ENCODE measurements at places on chromosomes 5 and 9. TPM values are rescaled to one million over a fixed set of nuclear protein-coding genes. Genes with fewer than 3 reads are reported as not detected.

DNA sequence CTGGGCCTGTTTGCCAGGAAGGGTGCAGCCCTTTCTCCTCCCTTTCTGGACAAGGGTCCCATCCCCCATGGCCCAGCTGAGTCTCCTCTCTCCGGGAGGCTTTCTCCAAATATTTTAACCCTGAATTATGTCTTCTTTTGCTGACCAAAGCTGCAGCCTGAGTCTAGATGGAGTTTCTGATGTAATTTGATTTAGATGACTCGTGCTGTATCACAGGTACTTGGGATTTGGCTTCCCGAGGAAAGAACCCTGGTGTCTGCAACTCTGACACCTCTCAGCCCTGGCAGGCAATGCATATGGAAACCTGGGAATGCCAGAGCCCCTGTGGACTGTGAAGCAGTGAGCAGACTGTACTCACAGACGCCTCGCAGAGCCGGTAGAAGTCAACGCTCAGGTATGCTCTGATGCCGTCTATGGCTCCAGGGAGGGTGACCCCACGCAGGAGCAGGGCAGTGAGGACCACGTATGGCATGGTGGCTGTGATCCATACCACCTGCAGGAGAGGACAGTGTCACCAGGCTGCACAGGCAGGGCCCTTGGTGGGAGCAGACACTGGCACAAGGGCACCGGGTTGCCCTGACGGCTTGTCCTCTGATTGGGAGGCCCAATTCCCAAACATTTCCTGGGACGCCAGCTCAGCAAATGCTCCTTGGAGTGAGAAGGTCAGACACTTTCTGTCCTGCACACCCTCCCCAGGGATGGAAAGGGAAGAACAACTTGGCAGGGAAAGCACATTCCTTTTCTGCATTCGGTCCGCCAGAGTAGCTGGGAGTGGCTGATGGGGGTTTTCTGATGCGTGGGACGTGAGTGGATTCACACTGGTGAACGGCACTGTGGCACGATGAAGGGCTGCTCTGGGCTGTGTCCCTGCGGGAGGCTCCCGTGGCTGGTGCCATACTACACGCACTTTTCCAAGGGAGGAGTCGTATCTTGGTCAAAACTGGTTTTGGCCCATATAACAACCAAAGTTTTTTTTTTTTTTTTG, 24.7 kb downstream of the SLC6A3 start:
- H3K36me3 ChIP-seq, result no peaks in the 10 kb centered on the region
- no peak for DNase-seq
- no peaks in the 10 kb centered on the region for H3K27me3 ChIP-seq
- no peak overlapping the region for H3K27ac ChIP-seq

DNA sequence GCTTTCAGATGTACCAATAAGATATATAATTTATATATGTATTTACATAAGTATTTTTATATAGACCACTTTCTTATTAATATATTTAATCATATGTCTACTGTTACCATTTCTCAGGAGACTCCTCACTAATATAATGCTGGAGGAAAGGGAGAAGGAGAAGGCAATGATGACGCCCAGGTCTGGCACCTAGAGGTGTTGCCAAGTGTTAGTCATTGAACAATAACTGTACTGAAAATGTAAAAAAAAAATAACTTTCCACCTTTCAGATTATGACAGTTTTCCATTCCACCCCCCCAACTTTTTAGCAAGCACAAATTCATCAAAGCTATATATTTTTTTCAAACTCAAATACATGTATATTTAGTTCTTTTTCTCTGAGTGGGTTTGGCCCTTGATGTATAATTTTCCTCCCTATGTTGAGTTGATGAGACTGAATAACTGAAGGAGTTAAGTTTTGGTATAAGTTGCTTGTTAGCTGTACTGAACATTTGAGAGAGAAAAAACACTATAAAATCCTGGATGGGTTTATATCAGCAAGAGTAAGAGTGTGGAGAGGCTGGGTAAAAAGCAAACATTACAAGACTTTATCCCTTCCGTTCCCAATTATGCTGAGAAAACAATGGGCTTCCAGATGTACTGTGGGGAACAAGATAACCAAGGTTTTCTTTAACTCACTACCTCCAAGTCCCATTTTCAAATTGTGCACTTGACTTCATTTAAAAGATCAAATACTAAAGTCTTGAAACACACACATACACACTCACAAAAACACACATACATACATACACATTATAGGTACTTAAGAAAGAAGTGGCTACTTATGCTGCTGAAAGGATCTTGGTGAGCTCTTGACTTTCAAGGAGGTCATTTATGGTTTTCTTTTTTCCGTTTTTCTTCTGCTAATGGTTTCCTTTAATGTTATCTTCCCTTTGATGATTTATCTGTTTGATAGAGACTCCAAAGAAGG, 142.8 kb upstream of the IFNE start:
- no peak for DNase-seq
- H3K4me1 ChIP-seq, result no peaks in the 10 kb centered on the region
- no peaks in the 10 kb centered on the region for H3K27me3 ChIP-seq
- no peak overlapping the region for H3K4me3 ChIP-seq

DNA sequence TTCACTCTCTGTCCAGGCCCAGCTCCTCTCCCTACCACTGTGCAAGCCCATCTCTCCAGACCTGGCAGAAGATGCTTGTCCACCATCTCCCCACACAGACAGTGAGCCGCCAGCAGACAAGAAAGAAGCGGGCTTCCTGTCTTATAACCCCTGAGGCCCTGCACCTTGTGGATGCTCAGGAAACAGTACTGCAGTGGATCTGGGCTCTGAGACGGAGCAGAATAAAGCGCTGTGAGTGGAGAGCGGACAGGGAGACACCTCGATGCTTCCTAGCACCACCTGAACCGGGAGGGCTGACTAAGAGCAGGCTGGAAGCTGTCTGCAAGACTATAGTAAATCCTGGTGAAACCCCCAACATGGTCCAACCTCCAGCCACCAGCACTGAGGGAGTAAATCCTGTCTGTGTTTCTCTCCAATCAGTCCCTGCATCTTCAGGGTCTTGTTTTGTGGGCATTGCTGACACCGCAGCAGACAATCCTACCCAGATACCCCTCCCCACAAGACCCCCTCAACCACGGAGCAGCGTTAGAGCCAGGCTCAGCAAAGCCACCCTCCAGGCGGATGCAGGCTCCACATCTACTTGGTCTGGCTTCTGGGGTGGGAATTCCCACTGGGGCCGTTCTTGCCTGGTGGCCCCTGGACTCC, 18.7 kb downstream of the ORM2 start:
- H3K27me3 ChIP-seq, result no peaks in the 10 kb centered on the region
- DNase-seq, result no peak
- no peaks in the 10 kb centered on the region for H3K36me3 ChIP-seq
- no peak overlapping the region for H3K4me3 ChIP-seq

DNA sequence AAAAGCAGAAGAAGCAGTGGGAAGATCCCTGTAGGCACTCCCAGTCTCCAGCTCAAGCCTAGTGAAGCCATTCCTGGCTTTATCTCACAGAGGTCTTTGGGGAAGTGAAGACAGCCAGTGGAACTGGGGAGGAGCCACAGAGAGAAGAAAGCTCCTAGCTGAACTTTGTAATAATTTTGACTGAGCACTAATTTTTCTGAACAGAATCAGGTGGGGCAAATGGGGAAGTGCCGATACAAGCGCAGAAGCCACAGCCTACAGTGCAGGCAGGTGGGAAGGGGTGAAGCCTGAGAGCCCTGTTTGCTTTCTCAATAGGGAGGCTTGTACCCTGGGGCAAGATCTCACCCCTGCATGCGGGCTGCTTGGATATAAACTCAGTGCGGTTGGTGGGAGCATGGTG, 48.4 kb upstream of the SNAPC3 start:
- no peaks in the 10 kb centered on the region for H3K4me1 ChIP-seq
- no peaks in the 10 kb centered on the region for H3K36me3 ChIP-seq
- H3K4me3 ChIP-seq, result no peak overlapping the region
- no peak for DNase-seq
- H3K27me3 ChIP-seq, result no peaks in the 10 kb centered on the region

- no peak overlapping the region for H3K27ac ChIP-seq
- H3K36me3 ChIP-seq, result no peaks in the 10 kb centered on the region
- peaks cover 40% of the 10 kb centered on the region for H3K4me1 ChIP-seq
These were observed 199.2 kb downstream of the ARHGEF28 start for GRCh38 chr5:73825199-73825598.

DNA sequence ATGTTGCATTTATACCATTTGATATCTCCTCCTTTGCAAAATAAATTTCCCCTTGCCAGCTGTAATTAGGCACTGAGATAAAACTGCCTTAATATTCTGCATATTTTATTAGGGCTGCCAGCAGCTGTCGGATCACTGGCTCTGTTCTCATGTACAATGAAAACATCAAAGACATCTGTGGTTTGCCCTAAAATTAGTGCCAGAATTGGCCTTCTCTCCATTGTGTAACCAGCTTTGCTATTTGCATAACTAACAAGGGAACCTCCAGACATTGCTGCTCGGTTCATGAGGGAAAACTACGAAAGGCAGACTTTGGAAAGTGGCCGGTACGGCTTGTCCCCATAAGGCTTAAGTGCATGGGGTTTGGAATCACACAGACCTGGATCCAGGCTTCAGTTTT, 45.5 kb upstream of the KIF2A start:
- DNase-seq, result no peak
- peak overlapping the region; percentile 52 for H3K27ac ChIP-seq
- H3K27me3 ChIP-seq, result no peaks in the 10 kb centered on the region
- H3K4me1 ChIP-seq, result peaks cover 29% of the 10 kb centered on the region
- no peaks in the 10 kb centered on the region for H3K36me3 ChIP-seq

DNA sequence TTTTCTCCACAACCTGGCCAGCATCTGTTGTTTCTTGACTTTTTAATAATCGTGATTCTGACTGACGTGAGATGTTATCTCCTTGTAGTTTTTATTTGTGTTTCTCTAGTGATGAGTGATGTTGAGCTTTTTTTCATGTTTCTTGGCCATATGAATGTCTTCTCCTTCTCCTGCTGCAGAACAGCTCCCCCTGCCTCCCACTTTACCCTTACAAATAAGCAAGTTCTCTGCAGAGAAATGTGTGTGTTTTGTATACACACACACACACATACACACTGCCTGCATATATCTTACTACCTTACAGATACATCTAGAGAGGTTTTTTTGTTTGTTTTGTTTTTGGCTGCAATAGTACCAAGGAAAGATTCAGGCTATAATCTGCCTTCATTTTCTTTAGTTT, 88.7 kb upstream of the PHF24 start:
- no peak overlapping the region for H3K4me3 ChIP-seq
- H3K4me1 ChIP-seq, result no peaks in the 10 kb centered on the region
- no peak overlapping the region for H3K27ac ChIP-seq
- H3K27me3 ChIP-seq, result no peaks in the 10 kb centered on the region

DNA sequence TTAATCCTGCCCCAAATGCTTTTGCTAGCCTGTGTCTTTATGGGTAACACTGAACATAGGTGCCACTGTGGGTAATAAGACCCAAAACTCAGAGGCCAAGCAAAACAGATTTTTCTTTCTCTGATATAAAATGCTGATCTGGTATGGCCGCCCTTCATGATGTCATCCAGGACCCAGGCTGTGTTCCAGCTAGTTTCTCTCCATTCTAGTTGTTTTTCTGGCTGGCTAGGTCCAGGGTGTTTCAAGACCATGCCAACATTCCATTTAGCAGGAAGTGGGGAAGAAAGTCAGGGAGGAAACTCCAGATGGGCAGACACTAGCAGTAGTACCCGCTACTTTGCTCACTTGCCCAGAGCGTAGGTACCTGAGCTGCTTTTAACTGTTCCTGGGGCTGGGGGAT, 183.9 kb upstream of the OTULINL start:
- H3K36me3 ChIP-seq, result peaks cover 11% of the 10 kb centered on the region
- H3K27me3 ChIP-seq, result no peaks in the 10 kb centered on the region
- H3K4me1 ChIP-seq, result peaks cover 11% of the 10 kb centered on the region
- peak overlapping the region; percentile 46 for H3K27ac ChIP-seq

GRCh38 chr5:72702881-72703434, 113.5 kb upstream of the TNPO1 start:
- no peak overlapping the region for H3K27ac ChIP-seq
- no peaks in the 10 kb centered on the region for H3K4me1 ChIP-seq
- no peak overlapping the region for H3K4me3 ChIP-seq
- no peak for DNase-seq
- H3K27me3 ChIP-seq, result no peaks in the 10 kb centered on the region
- H3K36me3 ChIP-seq, result no peaks in the 10 kb centered on the region

GRCh38 chr9:89171693-89172092, 6.9 kb downstream of the SHC3 start:
- H3K4me1 ChIP-seq, result no peaks in the 10 kb centered on the region
- no peaks in the 10 kb centered on the region for H3K27me3 ChIP-seq
- no peaks in the 10 kb centered on the region for H3K36me3 ChIP-seq
- no peak for DNase-seq
- H3K4me3 ChIP-seq, result no peak overlapping the region
- no peak overlapping the region for H3K27ac ChIP-seq

DNA sequence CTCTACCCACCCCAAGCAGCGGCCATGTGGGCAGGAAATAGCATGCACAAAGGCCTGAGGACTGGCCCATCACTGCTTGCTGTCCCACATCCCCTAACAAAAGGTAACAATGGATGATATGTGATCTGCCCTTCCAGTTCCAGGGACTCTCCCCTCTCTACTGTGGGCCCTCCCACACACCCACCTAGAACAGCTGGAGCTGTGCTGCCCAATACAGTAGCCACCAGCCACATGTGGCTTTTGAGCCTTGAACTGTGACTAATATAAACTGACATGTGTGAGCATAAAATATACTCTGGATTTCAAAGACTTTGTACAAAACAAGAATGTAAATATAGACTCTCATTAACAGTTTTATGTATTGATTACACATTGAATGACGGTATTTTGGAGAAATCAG, 78.1 kb downstream of the C5orf15 start:
- DNase-seq, result no peak
- H3K36me3 ChIP-seq, result no peaks in the 10 kb centered on the region
- H3K4me1 ChIP-seq, result no peaks in the 10 kb centered on the region
- no peak overlapping the region for H3K27ac ChIP-seq
- H3K27me3 ChIP-seq, result no peaks in the 10 kb centered on the region

DNA sequence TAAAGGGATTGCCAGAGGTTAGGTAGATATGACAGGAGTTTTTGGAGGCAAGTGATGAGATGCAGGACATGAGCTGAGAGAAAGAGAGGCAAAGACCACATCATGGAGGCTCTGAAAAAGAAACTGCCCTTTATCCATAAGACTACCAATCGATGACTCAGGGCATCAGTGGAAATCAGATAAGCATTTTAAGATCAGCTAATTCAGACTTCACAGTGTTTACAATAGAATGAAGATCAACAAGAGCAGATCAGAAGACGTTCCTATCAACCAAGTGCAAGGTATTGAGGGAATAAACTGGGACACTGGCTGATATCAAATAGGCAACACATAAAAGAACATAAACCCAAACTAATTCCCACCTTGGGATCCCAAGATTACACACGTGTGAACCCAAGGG, 227.2 kb downstream of the SLCO4C1 start:
- H3K36me3 ChIP-seq, result no peaks in the 10 kb centered on the region
- H3K27ac ChIP-seq, result no peak overlapping the region
- H3K4me3 ChIP-seq, result no peak overlapping the region
- no peak for DNase-seq
- H3K4me1 ChIP-seq, result no peaks in the 10 kb centered on the region

The FBN2 gene
- not detected for total RNA-seq

The LCN15 gene
- not detected for total RNA-seq

The SHOC1 gene
- total RNA-seq, result not detected

The TRIM23 gene
- total RNA-seq, result 6.2 TPM

The SOHLH1 gene
- not detected for total RNA-seq

The KCNIP1 gene
- 0.99 TPM for total RNA-seq

The ANKRD18B gene
- 6.0 TPM for total RNA-seq

The PCDHA12 gene
- 3.9 TPM for total RNA-seq

The NFIB gene
- total RNA-seq, result 65.9 TPM

Data from body of pancreas (tissue), 4 donors.